H4 (cell line): ENCODE measurements at places on chromosomes 6 and 20. TPM values are rescaled to one million over a fixed set of nuclear protein-coding genes. Genes with fewer than 3 reads are reported as not detected.

- no peak for DNase-seq
Measured at GRCh38 chr20:62027116-62027515, 38.6 kb downstream of the TAF4 start.

DNA sequence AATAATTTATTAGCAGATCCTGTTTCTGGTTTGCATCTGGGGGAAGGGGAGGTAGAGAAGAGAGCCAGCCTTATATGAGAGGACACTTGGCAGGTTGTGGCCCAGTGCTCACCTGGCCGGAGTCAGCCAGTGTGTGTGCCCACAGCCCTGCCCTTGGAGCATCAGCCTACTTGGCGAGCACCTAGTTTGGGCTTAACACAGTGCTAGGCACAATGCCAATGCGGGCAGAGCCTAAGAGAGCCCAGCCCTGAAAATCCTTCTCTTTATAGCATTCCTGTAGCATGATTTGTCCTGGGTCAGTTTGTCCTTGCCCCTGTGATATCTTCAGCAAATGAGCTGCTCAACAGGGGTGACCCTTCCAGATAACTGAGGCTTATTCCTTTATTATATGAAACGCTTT lies 73.0 kb downstream of the SLX4IP start:
- DNase-seq, result no peak

The SRSF12 gene
- total RNA-seq, result not detected in 2 replicates

The GJA10 gene
- not detected in 2 replicates for total RNA-seq

The PPIL6 gene
- 1.0 TPM in 1 of 2 replicates, not detected in the other for total RNA-seq
